ENCODE measurements at places on chromosomes 13 and 19.

GRCh38 chr19:56660381-56661107 is 11.0 kb downstream of the ZNF835 start:
- no peak for DNase-seq

DNA sequence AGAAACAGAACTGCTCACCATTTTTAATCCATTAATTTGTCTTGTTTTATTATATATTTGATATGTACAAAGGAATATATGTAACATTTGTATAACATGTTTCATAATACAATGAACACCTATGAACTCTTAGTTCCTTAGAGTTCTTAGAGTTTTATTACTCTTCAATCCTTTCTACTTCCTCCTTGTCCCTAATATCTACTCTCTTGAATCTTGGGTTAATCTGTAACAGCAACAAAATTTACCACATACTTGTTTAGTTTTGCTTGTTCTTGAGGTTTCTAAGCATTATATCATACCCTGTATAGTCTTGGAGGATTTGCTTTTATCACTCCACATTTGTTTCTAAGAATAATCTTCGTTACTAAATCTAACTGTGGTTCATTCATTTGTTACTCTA is 151.4 kb downstream of the PDS5B start:
- DNase-seq, result no peak

GRCh38 chr13:42114278-42114677 is 65.8 kb downstream of the DGKH start:
- DNase-seq, result no peak

GRCh38 chr19:40547836-40548235 is 28.8 kb upstream of the SHKBP1 start:
- DNase-seq, result no peak

GRCh38 chr13:19597523-19597922 is 35.9 kb upstream of the MPHOSPH8 start:
- DNase-seq, result no peak

DNA sequence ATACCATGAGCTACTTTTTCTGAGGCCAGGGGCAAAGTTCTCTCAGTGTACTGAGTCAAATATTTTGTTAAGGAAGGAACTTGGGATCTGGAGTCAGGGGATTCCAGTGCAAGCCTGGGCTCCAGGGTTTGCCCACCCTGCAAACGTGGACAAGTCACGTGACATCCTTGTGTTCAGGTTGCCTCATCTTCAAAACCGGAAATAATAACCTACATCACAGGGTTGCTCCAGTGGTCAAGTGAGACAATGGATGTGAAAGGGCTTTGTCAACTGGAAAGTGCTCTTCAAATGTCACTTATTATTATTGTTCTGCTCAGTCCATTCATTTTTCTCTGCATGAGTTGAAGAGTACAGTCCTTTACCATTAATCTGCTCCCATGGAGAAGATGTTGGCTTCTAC is 414.9 kb downstream of the COG6 start:
- DNase-seq, result no peak

DNA sequence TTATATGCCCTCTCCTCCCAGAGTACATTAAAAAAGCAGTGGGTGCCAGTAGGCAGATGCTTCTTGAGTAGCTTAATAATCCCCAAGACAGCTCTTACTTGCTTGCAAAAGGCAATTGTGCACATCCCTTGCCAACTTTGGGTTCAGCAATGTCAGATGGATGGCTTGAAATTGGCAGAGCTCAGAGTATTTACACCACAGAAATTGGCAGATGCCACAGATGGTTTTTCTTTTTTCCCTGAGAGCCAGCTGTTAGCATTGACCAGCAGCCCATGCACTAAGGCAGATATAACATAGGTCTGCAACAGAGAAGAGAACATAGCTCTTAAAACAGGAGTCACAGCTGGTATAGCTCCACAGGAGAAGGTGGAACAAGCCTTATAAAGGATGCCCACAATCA is 18.4 kb upstream of the RNASEH2B start:
- DNase-seq, result no peak

DNA sequence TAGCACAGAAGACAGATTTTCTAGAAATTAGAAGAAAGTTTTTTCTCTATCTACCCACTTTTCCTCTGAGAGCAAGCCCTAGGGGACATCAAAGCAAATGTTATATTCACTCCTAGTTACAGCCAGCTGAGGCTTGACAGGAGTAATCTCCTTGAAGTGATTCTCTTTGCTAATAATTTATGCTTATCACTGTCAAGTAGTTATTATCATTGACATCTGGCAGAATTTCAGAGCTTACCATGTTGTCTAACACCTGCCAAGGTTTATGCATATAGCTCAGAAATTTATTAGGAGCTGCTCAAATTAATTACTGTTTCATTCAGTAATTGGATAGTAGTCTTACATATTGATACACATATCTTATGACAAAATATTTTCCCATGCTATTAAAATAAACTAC is 465.9 kb upstream of the ATXN8OS start:
- DNase-seq, result no peak

DNA sequence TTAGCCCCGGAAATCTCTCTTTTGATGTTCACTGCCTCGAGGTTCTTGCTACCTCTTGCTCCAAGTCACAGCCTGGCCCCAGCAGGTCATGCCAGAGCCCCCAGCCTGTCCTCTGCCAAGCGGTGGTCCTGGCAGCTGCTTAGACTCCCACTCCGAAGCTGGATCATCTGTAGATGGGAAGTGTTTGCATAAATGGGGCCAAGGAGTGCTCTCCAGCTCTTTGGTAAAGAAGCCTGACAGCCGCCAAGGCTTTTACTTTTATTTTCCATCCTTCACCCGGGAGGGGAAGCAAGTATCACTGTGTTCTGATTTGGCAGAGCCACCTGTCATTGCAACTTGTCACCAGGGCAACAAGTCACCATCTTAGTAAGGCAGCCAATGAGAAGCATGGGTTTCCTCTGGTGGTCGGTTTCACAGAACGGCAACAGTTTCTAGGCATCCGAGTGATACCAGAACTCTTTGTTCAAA is 10.6 kb upstream of the RETN start:
- no peak for DNase-seq

DNA sequence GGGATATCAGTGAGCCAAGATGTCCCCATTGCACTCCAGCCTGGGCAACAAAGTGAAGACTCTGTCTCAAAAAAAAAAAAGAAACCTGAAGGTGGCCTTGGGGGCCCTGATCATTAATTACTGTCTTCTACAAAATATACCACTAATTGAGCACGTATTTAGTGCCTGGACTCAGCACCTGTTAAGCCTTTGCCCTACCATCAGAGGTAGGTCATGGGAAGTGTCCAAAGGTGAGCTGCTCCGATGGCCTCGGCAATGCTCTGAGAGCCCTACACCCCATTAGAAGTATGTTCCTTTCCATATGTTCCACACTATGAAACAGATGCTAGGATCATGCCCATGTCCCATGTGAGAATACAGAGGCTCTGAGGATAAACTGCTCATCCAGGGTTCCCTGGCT is 20.9 kb downstream of the NOSIP start:
- no peak for DNase-seq

GRCh38 chr19:49553451-49554271 is 25.9 kb downstream of the RCN3 start:
- DNase-seq, result no peak

DNA sequence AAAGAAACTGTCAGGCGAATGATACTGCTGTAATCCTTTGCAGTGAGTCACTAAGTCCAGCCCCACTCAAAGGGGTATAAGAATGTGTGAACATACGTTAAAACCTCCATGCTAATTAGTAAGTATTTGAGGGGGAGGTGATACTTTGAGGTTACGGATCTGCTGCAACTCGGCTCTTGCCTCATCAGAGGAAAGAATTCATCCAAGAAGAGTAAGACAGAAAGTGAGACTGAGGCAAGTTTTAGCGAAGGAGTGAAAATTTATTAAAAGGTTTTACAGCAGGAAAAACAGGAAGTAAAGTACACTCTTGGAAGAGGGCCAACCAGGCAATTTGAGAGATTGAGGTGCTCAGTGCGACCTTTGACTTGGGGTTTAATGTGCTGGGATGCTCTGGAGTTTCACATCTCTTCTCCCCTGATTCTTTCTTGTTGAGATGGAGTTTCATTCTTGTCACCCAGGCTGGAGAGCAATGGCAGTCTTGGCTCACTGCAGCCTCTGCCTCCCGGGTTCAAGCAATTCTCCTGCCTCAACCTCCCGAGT is 9.8 kb downstream of the CLEC4M start:
- no peak for DNase-seq

DNA sequence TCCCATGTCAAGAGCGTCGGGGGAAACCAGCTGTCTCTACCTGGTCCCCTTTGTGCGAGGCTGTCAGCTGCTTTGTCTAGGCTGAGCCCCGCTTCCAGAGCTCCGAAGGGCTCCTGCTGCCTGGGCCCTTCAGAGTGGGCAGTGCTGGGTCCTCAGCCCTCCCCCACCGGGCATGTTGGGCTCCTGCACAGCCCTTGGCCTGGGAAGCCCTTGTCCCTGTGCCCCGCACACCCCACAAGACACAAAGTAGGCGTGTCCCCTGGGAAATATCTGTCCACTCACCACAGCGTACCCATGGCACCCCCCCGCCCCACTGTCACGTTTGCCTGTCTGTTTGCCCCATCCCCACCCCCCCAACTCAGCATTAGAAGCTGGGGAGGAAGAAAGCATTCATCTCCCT is 39.6 kb upstream of the RANBP3 start:
- no peak for DNase-seq

DNA sequence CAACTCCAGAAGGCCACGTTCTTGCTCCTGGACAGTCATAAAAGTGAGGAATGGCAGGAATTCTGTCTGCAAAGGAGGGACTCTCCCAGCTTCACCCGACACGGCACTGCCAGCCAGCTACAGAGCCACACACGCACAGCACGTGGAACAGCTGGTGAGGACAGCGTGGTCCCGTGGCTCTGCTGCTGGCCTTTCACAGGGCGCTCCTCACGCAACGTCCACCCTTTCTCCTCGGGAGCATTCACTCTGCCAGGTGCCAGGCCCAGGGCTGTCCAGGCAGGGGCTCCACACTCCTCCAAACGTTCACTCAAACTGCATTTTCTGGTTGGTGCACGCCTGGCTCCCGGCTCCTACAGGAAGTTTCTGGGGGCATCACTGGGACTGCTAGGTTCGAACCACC is 14.4 kb downstream of the GRTP1 start:
- DNase-seq, result no peak

DNA sequence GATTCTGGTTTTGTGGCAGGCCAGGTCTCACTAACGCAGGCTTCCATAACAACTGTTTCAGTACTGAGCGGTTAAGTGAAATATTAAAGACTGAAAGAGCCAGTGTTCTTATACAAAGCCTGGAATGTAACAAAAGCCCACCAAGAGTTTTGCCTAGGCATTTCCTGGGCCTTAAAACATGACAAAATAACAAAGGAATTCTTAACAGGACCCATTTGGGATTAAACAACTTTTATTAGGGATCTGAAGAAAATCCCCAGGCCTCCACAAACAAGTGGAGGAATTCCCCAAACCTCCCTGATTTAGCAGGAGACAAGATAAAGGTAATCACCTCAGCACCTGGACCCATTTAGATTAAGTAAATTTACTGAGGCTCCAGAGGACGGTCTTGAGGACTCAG is 799.7 kb upstream of the SPRY2 start:
- DNase-seq, result no peak

Measured in NCI-H510A (cell line).